Tibial nerve (tissue), 4 donors: ENCODE measurements at places on chromosomes 11 and 22. TPM values are rescaled to one million over a fixed set of nuclear protein-coding genes. Genes with fewer than 3 reads are reported as not detected.

ACTN3 gene
- not detected for total RNA-seq

GNB1L gene
- 6.3 TPM for total RNA-seq

GPR83 gene
- 0.21 TPM for total RNA-seq

DNA sequence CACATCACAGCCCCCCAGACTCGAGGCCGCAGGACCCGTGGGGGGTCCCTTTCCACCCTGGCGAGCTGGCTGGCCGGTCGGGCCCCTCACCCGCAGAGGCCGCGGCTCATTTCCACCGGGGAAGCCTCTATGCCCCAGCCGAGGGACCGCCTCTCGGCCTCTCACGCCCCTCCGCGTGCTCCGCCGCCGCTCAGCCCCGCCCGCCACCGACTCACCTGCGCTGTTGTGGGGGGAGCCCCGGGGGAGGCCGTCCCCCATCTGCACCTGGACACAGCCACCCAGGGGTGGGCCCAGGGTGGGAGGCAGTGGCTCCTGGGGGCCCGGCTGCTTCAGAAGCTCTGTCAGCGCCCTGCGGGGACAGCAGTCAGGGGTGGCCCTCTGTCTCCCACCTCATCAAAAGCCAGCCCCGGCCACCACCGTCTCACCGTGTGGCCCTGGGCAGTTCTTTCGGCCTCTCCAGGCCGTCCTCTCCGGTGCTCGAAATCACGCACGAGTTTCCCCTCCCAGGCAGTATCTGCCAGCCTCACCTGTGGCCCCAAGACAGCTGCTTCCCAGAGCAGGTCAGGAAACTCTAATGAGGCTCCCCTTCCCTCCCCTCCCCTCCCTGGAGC is 3.8 kb downstream of the SHISA8 start:
- peaks cover 6% of the 10 kb centered on the region for H3K27me3 ChIP-seq
- peaks cover 22% of the 10 kb centered on the region for H3K36me3 ChIP-seq
- DNase-seq, result no peak
- H3K4me1 ChIP-seq, result peaks cover 13% of the 10 kb centered on the region

- H3K27ac ChIP-seq, result no peak overlapping the region
- no peaks in the 10 kb centered on the region for H3K36me3 ChIP-seq
- DNase-seq, result no peak
- H3K27me3 ChIP-seq, result no peaks in the 10 kb centered on the region
- H3K4me1 ChIP-seq, result no peaks in the 10 kb centered on the region
Measured at GRCh38 chr22:17518406-17518805, 44.9 kb upstream of the SLC25A18 start.

DNA sequence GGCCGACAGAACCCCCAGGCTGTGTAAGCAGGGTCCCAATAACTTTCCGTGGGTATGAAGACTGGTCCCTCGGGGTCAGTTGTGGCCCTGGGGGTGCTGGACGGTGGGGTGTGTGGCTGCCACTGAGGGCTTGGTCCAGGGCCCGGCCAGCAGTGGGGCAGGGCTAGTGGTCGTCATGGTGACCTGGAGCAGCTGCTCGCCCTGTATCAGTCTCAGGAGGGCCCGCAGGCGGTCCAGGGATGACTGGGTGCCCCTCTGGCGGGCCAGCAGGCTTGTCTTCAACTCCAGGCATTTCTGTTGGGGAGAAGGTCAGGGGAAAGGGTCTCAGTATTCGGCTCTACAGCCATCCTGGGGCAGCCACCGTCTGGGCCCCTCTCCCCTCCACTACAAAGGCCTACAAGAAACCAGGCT is 126.8 kb downstream of the PHF21B start:
- no peak overlapping the region for H3K27ac ChIP-seq
- no peaks in the 10 kb centered on the region for H3K4me1 ChIP-seq
- no peaks in the 10 kb centered on the region for H3K36me3 ChIP-seq

DNA sequence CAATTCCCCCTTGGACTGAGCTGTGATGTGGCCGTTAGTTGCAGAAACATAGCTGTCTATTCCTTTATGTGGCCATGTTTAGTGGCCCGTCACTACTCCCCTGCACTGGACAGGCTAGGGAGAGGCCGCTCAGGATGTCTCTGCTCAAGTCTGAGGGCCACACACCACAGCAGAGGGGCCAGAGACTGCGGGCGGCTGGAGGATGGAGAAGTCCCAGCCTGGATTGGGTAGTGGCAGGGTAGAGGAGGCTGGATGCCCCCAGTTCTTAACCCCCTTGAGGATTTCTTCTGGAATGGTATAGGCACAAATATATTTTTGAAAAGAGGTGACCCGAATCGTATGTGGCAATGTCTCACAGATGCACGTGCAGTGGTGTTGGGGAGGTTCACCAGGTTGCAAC is 116.4 kb upstream of the B3GAT1 start:
- no peaks in the 10 kb centered on the region for H3K36me3 ChIP-seq
- H3K27me3 ChIP-seq, result no peaks in the 10 kb centered on the region
- no peak overlapping the region for H3K4me3 ChIP-seq
- H3K4me1 ChIP-seq, result no peaks in the 10 kb centered on the region
- DNase-seq, result no peak

POU2AF2 gene
- 0.78 TPM for total RNA-seq

DNA sequence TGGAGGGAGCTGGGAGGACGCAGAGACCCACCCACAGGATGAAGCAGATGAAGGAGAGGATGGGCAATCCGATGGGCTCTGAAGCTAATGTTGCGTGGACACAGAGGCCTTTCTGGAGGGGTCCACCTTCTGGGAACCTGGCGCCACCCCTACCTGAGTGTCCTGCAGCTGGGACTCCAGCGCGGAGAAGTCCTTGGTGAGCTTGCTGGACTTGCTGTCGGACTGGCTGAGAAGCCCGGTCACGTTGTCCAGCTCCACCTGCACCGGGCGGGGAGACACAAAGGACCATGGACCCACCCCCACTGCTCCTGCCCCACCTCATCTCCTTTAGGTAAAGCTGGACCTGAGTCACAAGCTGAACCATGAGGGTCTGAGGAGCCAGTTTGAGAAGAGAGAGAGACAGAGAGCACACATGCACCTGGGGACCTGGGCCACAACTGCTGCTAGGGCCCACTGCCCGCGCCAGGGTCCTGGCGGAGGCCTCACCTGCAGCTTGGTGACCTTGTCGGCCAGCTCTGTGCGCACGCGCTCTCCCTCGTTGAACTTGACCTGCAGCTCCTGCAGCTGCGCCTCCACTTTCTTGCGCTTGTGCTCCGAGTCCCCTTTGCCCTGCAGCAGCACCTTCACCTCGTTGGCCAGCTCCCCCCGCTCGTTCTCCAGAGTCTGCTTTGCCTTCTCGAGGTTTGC is 40.8 kb downstream of the APOL1 start:
- peaks cover 10% of the 10 kb centered on the region for H3K4me1 ChIP-seq
- no peak overlapping the region for H3K27ac ChIP-seq

GRCh38 chr22:35329114-35329847 is 29.6 kb downstream of the TOM1 start:
- no peaks in the 10 kb centered on the region for H3K27me3 ChIP-seq
- no peak overlapping the region for H3K4me3 ChIP-seq
- H3K36me3 ChIP-seq, result peaks cover 99% of the 10 kb centered on the region

DNA sequence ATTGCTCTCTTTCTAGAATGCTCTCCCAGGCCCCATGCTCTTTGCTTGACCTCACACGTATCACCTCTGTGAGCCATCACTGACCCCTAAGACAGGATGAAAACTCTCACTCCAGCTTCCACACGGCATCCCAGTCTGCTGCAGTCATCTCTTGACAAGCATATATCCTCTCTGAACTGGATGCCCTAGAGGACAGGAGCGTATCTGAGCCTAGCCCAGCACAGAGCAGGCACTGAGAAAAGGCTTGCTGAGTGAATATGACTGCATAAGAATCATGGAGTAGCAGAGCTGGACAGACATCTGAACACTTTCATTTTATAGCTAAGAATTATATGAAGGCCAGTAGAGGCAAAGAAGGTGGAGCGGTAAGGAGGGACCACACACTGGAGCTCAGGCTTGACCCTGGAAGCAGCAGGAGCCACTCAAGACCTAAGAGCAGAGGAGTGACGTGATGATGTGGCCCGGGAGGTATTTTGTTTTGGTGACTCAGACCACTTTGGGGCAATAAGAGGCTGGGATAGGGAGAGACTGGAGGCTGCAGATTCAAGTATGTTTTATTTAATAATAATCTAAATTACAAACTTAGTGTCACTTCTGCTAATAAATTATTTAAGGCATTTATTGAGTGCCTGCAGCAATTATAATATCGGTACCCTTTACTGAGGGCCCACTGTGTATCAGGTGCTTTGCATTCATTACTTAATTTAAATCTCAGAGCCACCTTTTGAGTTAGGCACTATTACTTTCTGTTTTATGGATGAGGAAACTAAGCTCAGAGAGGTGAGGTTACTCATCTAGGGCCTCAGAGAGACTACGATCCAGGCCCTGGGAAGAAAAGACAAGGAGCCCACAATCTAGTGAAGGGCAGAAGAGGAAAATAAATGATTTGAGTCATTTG is 42.6 kb downstream of the MAP6 start:
- no peak for DNase-seq
- H3K36me3 ChIP-seq, result no peaks in the 10 kb centered on the region
- H3K4me1 ChIP-seq, result no peaks in the 10 kb centered on the region
- H3K27ac ChIP-seq, result no peak overlapping the region
- no peaks in the 10 kb centered on the region for H3K27me3 ChIP-seq

DNA sequence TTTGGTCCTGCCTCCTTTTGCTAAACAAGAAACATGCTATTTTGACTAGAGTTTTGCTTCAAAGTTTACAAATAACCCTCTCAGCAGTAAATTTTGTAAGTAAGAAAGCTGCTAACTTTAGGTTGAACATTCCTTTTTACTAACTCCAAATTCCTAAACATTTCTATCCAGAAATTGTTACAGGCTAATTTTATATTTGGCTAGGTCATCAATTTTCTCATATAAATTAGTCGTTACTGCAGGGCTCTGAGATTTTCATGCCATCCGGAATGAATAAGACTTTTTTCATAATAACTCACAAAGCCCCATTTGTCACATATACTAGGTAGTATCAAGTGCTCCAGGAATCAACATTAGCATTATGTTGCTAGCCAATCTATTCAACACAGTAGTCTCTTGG is 143.1 kb downstream of the METTL15 start:
- DNase-seq, result no peak
- peaks cover 30% of the 10 kb centered on the region for H3K36me3 ChIP-seq
- H3K27me3 ChIP-seq, result no peaks in the 10 kb centered on the region

- no peaks in the 10 kb centered on the region for H3K27me3 ChIP-seq
- peak overlapping the region; percentile 52 for H3K4me3 ChIP-seq
- H3K4me1 ChIP-seq, result peaks cover 5% of the 10 kb centered on the region
- H3K27ac ChIP-seq, result no peak overlapping the region
- no peaks in the 10 kb centered on the region for H3K36me3 ChIP-seq
Measured at GRCh38 chr11:110710628-110711381, 1.4 kb downstream of the ARHGAP20 start.

DNA sequence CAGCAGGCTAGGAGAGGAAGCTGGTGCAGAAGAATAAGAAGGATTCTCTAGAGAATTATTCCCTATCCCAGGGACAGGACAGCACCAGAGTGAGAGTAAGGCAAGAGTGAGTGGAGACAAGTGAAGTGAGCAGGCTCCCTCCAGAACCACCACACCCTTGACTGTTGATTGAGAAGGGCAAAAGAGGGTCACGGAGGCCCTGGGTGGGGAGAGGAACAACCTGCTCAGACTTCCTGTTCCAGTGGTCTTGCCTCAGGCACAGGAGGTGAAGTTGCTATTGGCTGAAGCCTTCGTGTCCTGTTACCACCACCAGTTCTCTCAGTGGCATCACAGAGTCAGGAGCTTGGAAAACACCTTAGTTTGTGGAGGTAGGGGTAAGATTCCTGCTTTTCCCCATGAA is 51.7 kb upstream of the CCDC89 start:
- H3K4me1 ChIP-seq, result no peaks in the 10 kb centered on the region
- H3K27me3 ChIP-seq, result no peaks in the 10 kb centered on the region
- no peak for DNase-seq

OR52H1 gene
- 7.5 TPM for total RNA-seq

- H3K4me3 ChIP-seq, result no peak overlapping the region
- no peaks in the 10 kb centered on the region for H3K4me1 ChIP-seq
- no peak overlapping the region for H3K27ac ChIP-seq
Measured at GRCh38 chr22:46453829-46454503, 83.5 kb downstream of the CELSR1 start.

DNA sequence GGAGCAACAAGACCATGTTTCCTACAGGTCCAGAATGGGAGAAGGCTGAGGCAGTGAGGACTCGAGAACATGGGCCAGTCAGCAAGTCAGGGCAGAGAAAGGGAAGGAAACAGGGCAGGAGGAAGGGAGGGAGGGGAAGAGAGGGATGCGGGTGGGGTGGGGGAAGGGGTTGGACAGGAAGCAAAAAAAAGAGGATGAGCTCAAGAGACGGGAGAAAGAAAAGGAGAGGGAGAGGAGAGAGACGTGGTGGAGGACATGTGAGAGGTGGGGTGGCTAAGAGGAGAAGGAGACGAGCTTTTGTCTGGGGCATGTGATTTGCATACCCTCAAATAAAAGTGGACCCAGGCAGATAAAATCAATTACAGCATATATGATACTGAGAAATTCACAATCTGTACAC is 389.5 kb upstream of the B3GAT1 start:
- H3K27me3 ChIP-seq, result no peaks in the 10 kb centered on the region
- H3K4me3 ChIP-seq, result no peak overlapping the region
- no peaks in the 10 kb centered on the region for H3K36me3 ChIP-seq
- no peak overlapping the region for H3K27ac ChIP-seq

DNA sequence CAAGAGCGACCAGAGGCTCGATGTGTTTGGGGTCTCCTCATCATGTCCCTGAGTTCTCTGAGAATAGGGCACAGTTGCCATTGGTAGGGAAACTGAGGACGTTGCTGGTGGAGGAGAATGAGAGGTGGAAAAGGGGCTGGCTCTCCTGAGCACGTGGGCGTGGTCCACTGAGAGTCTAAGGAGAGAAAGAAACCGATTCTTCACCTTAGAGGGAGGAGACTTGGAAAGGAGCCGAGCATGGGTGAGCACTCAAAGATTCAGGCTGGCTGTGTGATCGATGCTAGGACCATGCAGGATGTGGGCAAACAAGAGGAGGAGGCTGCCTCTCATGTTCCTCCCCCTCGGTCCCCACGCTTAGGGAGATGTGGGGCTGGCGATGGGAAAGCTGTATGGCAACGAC is 19.8 kb upstream of the TLCD5 start:
- no peak overlapping the region for H3K27ac ChIP-seq
- no peak for DNase-seq
- no peak overlapping the region for H3K4me3 ChIP-seq

DNA sequence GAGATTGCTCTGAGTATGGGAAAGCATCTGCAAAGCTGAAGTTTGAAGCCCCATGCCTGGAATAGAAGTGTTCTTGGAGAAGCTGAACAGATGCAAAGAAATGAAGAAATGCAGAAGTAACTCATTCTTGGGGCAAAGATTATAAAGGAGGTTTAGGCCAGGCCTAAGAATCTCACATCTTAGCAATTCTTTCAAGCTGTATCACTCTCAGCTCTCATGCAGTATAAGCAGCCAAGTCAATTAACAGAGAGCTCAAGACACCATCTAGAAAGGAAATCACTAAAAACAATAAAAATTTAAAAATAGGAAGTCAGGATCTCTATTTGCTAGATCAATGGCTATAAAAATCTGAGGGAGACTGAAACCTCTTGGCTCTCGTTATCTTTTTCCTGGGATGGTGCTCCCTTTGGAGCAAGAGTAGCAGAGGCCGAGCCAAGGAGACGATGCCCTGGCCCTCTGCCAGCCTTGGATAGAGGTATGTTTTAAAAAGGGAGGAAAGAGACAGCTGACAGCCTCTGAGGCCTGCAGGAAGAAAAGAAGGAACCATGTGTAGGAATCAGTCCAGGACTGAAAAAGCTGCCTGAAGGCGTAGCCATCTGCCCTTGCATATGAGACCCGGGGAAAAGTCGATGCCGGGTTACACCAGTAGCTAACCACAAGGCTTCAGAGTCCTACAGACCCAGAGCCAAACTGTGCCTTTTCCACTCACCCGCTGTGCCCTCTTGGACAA is 229.8 kb downstream of the BLID start:
- H3K36me3 ChIP-seq, result no peaks in the 10 kb centered on the region
- H3K27ac ChIP-seq, result no peak overlapping the region
- peak; percentile 61 for DNase-seq
- no peak overlapping the region for H3K4me3 ChIP-seq
- no peaks in the 10 kb centered on the region for H3K4me1 ChIP-seq
- no peaks in the 10 kb centered on the region for H3K27me3 ChIP-seq

MAPK8IP2 gene
- total RNA-seq, result 3.0 TPM
